ENCODE measurements at places on chromosomes 1 and 21.
A peak's percentile ranks its signal among the peaks of the same experiment; 100 is the strongest.

DNA sequence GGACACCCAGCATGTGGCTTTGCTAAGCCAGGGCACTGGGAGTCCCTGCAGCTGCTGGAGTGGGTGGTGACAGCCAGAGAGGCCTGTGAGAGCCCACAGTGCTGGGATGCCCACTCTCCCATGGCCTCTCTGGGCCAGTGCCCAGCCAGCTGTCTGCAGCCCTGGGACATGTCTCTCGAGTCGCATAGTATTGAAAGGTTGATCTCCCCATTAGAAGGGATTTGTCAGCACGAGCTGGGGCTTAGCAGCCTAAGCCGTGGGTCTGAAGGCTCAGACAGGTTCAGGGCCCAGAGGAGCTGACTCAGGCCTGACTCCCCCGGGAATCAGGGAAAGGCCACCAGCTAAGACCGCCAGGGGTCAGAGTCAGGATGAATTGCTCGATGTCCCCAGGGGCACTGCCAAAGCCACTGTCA is 53.5 kb downstream of the FOXD2 start:
- H3K4me1 ChIP-seq, result peaks cover 2% of the 10 kb centered on the region
- DNase-seq, result no peak
- H3K27ac ChIP-seq, result no peak overlapping the region

DNA sequence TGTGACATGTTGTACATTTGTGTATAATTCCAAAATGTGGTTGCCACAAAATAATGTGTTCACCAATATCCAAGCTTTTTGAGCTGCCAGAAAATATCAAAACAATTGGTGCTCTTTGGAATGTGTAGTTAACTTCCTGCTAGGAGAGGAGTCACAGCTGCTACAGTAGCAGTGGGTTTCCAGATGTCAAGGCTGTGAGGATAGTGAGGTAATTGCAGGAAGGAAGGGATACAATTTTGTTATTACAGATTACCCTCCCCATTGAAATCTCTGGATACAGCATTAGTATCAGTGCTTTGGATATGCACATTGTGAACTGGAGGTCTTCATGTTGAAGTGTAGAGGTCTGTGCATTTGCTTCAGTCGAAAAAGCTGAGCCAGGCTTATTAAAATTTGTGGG is 253.2 kb downstream of the PTPRC start:
- H3K27ac ChIP-seq, result peak overlapping the region; percentile 18
- no peaks in the 10 kb centered on the region for H3K27me3 ChIP-seq
- H3K36me3 ChIP-seq, result peaks cover 11% of the 10 kb centered on the region
- no peak for DNase-seq
- H3K4me1 ChIP-seq, result peaks cover 41% of the 10 kb centered on the region

DNA sequence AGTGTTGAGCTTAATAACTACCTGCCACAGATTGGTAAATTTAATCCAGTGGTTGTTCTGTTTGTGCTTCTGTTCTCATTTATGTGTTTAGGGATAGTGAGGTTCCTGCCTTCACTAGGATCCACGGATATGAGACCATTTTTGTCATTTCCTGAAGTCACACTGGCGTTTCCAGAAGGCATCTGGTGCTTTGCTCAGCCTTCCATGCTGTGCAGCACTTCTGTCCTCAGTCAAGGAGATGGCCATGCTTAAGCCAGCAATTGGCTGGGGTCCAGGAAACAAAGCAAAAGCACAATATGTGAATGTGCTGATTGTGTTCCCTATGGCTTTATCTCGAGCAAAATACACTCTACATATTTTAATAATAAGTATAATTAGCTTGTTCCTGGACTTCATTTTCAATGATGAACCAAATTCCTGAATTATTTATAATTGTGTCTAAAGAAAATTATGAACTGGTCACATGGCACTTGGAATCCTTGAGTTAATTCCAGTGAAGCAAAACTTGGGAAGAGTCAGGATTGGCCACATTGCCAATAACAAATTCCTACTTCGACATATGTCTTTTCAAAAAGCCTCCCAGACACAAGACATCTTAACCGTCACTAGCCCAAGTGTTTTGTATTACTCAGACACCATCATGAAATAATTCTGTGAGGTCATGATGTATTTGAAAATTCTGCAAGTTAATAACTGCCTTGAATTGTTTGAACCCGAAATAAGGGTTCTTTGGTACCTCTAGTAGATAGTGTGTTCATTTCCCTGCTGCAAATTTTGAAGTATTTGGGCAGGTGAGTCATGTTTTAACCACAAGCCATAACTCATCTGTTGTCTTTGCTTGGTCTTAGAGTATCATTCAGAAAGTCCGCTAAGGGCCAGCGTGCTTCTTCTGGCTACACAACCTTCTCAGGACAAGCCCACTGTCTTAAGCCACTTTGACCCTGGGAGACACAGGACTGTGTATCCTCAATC is 412.4 kb downstream of the DISC1 start:
- no peak for DNase-seq
- no peak overlapping the region for H3K27ac ChIP-seq
- H3K36me3 ChIP-seq, result no peaks in the 10 kb centered on the region
- peaks cover 1% of the 10 kb centered on the region for H3K27me3 ChIP-seq
- H3K4me3 ChIP-seq, result no peak overlapping the region
- peaks cover 4% of the 10 kb centered on the region for H3K4me1 ChIP-seq

DNA sequence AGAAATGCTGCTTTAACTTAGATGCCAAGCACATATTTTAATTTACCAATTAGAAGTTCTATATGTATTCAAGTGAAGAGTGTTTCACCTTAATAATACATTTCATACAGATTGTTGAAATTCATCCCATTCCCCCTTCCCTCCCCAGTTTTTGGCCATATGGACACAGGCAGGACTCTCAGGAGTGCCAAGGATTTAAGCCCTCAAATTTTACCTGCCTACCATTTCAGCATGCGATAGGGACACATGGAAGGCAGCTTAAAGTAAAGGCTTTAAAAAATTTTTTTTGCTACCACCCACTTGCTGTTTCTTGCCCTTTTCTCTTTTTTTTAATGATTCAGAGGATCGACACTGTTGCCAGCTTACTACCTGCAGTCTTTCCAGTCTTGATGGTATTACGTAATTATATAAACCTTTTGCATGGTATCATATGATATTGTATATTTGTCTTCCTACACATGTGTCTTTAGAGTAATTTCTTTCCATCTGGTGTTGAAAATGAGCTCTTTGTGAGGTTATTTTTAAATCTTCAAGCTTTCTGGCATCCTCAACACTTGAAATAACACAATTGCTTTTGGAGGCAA is 7.0 kb downstream of the EPB41 start:
- H3K36me3 ChIP-seq, result peaks cover 2% of the 10 kb centered on the region
- H3K27ac ChIP-seq, result no peak overlapping the region
- H3K4me1 ChIP-seq, result peaks cover 12% of the 10 kb centered on the region
- no peaks in the 10 kb centered on the region for H3K27me3 ChIP-seq

- H3K27ac ChIP-seq, result peak overlapping the region; percentile 95
- H3K4me1 ChIP-seq, result peaks cover 36% of the 10 kb centered on the region
- H3K27me3 ChIP-seq, result no peaks in the 10 kb centered on the region
- peaks cover 27% of the 10 kb centered on the region for H3K36me3 ChIP-seq
- H3K4me3 ChIP-seq, result peak overlapping the region; percentile 11
Observed at GRCh38 chr1:32062867-32063230, 9.9 kb upstream of the TMEM39B start.

DNA sequence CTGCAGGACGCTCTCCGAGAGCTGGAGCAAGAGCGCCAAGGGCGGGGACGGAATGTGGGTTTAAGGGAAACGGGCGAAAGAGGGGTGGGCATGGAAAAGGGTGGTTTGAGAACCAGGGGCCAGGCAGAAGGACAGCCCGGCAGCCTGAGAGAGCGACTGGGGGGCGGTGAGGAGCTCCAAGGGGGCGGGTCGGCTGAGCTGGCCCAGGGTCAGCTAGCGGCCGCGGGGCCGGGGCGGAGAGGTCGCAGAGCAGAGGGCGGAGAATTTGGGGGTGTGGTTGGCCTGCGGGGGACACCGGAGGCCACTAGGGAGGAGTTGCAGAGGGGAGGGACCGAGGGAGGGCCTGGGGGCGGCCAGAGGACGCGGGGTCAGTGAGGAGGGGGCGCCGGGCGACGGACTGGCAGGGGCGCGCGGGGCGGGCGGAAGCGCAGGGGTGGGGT is 54.7 kb downstream of the NDUFS5 start:
- peak overlapping the region; percentile 75 for H3K4me3 ChIP-seq
- no peaks in the 10 kb centered on the region for H3K36me3 ChIP-seq
- peaks cover 55% of the 10 kb centered on the region for H3K27me3 ChIP-seq

DNA sequence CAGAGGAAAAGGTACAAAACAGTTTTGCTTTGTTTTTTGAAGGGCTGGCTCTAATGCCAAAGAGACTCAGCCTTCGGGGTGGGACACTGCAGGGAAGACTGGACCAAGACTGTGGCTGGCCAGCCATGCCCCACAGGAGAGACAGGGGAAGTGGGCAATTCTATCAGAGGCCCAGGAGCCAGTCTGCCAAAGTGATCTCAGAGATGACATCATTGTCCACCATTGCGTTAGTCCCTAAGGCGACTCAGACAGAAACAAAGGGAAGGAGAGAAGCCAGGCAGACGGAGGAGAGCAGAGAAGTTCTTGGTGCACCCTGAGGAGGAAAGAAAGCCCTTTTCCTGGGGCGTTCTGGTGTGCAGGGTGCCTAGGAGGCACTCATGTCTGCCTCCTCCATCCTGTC is 26.4 kb downstream of the OPTC start:
- no peak for DNase-seq
- H3K4me1 ChIP-seq, result peaks cover 75% of the 10 kb centered on the region
- peak overlapping the region; percentile 80 for H3K27ac ChIP-seq
- H3K27me3 ChIP-seq, result no peaks in the 10 kb centered on the region
- no peak overlapping the region for H3K4me3 ChIP-seq
- no peaks in the 10 kb centered on the region for H3K36me3 ChIP-seq

DNA sequence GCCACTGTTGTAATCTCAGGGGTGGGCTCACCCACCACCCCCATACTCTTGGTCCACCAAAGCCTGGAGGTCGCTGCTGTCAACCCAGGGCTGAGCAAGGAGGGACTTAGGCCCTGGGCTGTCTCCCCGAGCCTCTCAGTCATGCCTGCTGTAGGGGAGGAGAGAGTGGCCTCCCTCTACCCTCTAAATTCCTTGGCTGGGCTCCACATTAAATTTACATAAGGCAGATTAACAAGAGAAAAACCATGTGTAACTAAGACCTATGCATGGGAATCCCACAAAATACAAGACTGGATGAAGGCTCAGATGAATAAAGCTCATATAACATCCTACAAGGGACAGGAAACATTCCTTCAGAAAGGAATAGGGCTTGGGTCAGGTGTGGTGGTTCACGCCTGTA is 1.8 kb upstream of the PIK3CD start:
- H3K36me3 ChIP-seq, result no peaks in the 10 kb centered on the region
- H3K27ac ChIP-seq, result no peak overlapping the region
- no peak for DNase-seq

Data from mesothelial cell of epicardium (in vitro differentiated cells).